ENCODE measurements at places on chromosomes 2 and 18. TPM values are rescaled to one million over a fixed set of nuclear protein-coding genes. Genes with fewer than 3 reads are reported as not detected.

IMPACT gene
- 16.7 TPM for total RNA-seq

- H3K4me1 ChIP-seq, result no peaks in the 10 kb centered on the region
- H3K36me3 ChIP-seq, result no peaks in the 10 kb centered on the region
- peaks cover 37% of the 10 kb centered on the region for H3K27me3 ChIP-seq
- DNase-seq, result no peak
- no peak overlapping the region for H3K4me3 ChIP-seq
Measured at GRCh38 chr2:219350215-219350614, 17.7 kb upstream of the RESP18 start.

- no peak overlapping the region for H3K27ac ChIP-seq
- no peak overlapping the region for H3K4me3 ChIP-seq
- no peaks in the 10 kb centered on the region for H3K27me3 ChIP-seq
Measured at GRCh38 chr2:179612591-179613298, 248.7 kb downstream of the ZNF385B start.

- H3K27ac ChIP-seq, result no peak overlapping the region
- H3K4me3 ChIP-seq, result no peak overlapping the region
- no peaks in the 10 kb centered on the region for H3K27me3 ChIP-seq
- DNase-seq, result peak; percentile 9
- no peaks in the 10 kb centered on the region for H3K36me3 ChIP-seq
Measured at GRCh38 chr2:41241325-41242000, 789.6 kb upstream of the SLC8A1 start.

GRCh38 chr2:217158928-217159327 is 299.1 kb upstream of the TNP1 start:
- H3K4me1 ChIP-seq, result no peaks in the 10 kb centered on the region
- no peak for DNase-seq
- no peak overlapping the region for H3K27ac ChIP-seq
- H3K4me3 ChIP-seq, result no peak overlapping the region

DNA sequence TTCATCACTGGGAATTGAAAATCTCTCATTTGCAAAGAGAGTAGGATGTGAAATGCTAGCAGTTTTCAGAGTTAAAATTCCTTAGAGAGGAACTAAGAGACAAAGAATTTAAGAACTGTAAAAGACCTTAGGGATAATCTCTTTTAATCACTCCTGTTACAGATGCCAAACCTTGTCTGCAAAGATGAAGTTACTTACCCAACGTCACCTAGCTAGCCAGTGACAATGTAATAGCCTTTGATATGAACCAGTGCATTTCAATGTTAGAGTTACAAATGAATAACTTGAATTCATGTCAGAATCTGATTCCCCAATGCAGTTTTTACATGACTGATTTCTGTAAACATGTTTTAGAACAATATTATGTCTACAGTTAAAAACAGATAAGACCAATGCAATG is 190.1 kb downstream of the LRP1B start:
- DNase-seq, result no peak
- H3K36me3 ChIP-seq, result no peaks in the 10 kb centered on the region
- no peaks in the 10 kb centered on the region for H3K27me3 ChIP-seq

GRCh38 chr2:226233388-226233787 is 566.2 kb downstream of the IRS1 start:
- H3K36me3 ChIP-seq, result no peaks in the 10 kb centered on the region
- H3K27ac ChIP-seq, result no peak overlapping the region
- no peak for DNase-seq
- no peak overlapping the region for H3K4me3 ChIP-seq
- no peaks in the 10 kb centered on the region for H3K27me3 ChIP-seq

GRCh38 chr2:8525582-8526402 is 156.1 kb upstream of the ID2 start:
- H3K4me3 ChIP-seq, result no peak overlapping the region
- no peaks in the 10 kb centered on the region for H3K36me3 ChIP-seq
- peaks cover 15% of the 10 kb centered on the region for H3K4me1 ChIP-seq

- H3K4me1 ChIP-seq, result no peaks in the 10 kb centered on the region
- DNase-seq, result no peak
- H3K36me3 ChIP-seq, result no peaks in the 10 kb centered on the region
Measured at GRCh38 chr18:74831571-74832250, 234.0 kb downstream of the ZNF407 start.

ACOXL gene
- 0.55 TPM for total RNA-seq

GRCh38 chr2:224749136-224749535 is 33.0 kb upstream of the CCDC195 start:
- no peaks in the 10 kb centered on the region for H3K36me3 ChIP-seq
- H3K4me1 ChIP-seq, result no peaks in the 10 kb centered on the region
- no peak for DNase-seq
- H3K4me3 ChIP-seq, result no peak overlapping the region
- H3K27me3 ChIP-seq, result no peaks in the 10 kb centered on the region
- H3K27ac ChIP-seq, result no peak overlapping the region

SATB2 gene
- total RNA-seq, result 289 TPM

GRCh38 chr2:47984041-47984440 is 77.7 kb upstream of the FBXO11 start:
- H3K36me3 ChIP-seq, result no peaks in the 10 kb centered on the region
- H3K27me3 ChIP-seq, result no peaks in the 10 kb centered on the region
- H3K4me1 ChIP-seq, result no peaks in the 10 kb centered on the region
- no peak for DNase-seq
- H3K4me3 ChIP-seq, result no peak overlapping the region

- no peak overlapping the region for H3K27ac ChIP-seq
- no peak for DNase-seq
- H3K4me1 ChIP-seq, result no peaks in the 10 kb centered on the region
- no peaks in the 10 kb centered on the region for H3K36me3 ChIP-seq
- H3K27me3 ChIP-seq, result no peaks in the 10 kb centered on the region
Measured at GRCh38 chr2:26193578-26194231, 20.8 kb downstream of the GAREM2 start.

SDC1 gene
- 103 TPM for total RNA-seq

DNA sequence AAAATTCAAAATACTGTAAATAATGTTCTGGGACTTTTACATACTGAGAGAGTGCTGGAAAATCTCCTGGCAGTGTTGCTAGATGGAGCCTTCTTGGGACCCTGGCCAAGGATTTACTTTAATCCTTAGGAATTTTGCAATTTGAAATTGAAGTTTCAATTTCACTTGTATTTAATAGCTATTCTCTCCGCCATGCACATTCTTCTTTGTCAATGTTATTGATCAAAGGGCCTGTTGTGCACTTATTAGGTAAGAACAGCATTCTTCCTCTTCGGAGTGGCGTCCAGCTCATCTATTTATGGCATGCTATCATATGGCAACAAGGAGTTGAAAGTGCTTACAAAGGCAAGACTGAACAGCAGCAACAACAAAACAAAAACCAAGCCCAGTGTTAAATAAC is 40.1 kb upstream of the SOS1 start:
- H3K4me3 ChIP-seq, result no peak overlapping the region
- H3K27me3 ChIP-seq, result no peaks in the 10 kb centered on the region
- no peak for DNase-seq

RAX gene
- total RNA-seq, result not detected

WNT6 gene
- not detected for total RNA-seq

- H3K4me3 ChIP-seq, result no peak overlapping the region
- H3K27me3 ChIP-seq, result no peaks in the 10 kb centered on the region
- no peak for DNase-seq
- H3K27ac ChIP-seq, result no peak overlapping the region
Measured at GRCh38 chr2:144128130-144128746, 391.7 kb downstream of the ZEB2 start.

DNA sequence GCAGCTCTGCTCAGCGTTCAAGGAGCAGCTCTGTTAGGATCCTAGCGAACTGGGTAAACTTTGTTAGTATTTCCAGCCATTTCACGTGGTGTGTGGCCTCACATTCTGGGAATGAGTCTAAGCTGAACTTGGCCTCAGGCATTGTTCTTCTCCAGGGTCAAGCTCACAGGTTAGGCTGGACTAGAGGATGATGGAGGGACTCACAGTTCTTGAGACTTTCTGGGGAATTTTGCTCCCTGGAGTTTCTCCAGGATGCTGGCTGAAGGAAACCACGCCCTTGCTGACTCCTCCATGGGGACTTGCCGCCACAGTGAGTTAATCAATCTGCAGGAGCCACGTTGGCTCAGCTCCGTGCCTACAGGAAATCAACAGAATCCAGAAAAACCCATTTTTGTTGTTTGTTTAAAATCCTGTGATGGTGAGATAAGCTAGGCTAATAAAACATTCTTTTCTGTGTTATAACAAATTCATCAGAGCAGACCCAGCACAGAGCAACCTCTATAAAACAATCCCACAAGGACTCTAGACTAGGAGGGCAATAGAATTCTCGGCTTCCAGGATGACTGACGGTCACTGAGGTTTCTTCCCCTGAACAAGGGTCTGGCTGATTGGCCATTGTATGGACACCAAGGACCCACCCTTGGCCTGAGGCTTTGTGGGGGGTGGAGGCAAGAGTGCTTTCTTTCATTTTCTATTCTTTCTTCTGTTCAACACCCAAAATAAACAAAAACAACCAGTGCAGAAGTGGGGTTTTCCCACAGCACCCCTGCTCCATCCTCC is 12.6 kb downstream of the CNDP1 start:
- H3K27ac ChIP-seq, result no peak overlapping the region
- peaks cover 4% of the 10 kb centered on the region for H3K4me1 ChIP-seq
- DNase-seq, result no peak
- H3K36me3 ChIP-seq, result no peaks in the 10 kb centered on the region
- H3K27me3 ChIP-seq, result no peaks in the 10 kb centered on the region
